Natural killer cell treated with Interleukin-12 subunit alpha and Interleukin-12 subunit beta and Interleukin-15 and Interleukin-18, amount 100 ng/mL, for 72 hours (primary cell): ENCODE measurements at places on chromosomes 7 and 10. TPM values are rescaled to one million over a fixed set of nuclear protein-coding genes. Genes with fewer than 3 reads are reported as not detected.

- H3K4me1 ChIP-seq: no peaks in the 10 kb centered on the region
- H3K4me3 ChIP-seq: no peak overlapping the region
- no peak overlapping the region for H3K27ac ChIP-seq
- DNase-seq: no peak
Observed at GRCh38 chr7:44224080-44224973, 23.5 kb downstream of the YKT6 start.

GRCh38 chr7:127080576-127080975 lies 172.2 kb downstream of the GRM8 start:
- H3K27ac ChIP-seq: no peak overlapping the region
- H3K4me3 ChIP-seq: no peak overlapping the region
- no peaks in the 10 kb centered on the region for H3K4me1 ChIP-seq
- no peak for DNase-seq

GRCh38 chr7:38795593-38795992 lies 113.4 kb downstream of the VPS41 start:
- H3K27me3 ChIP-seq: no peaks in the 10 kb centered on the region
- no peak overlapping the region for H3K27ac ChIP-seq
- H3K4me3 ChIP-seq: no peak overlapping the region
- no peak for DNase-seq
- H3K36me3 ChIP-seq: peaks cover 11% of the 10 kb centered on the region

HGF gene
- total RNA-seq: 0.53 TPM
